ENCODE measurements at places on chromosomes 1 and 21. TPM values are rescaled to one million over a fixed set of nuclear protein-coding genes. Genes with fewer than 3 reads are reported as not detected.

SLC25A34 gene
- total RNA-seq = 1.6 TPM

DNA sequence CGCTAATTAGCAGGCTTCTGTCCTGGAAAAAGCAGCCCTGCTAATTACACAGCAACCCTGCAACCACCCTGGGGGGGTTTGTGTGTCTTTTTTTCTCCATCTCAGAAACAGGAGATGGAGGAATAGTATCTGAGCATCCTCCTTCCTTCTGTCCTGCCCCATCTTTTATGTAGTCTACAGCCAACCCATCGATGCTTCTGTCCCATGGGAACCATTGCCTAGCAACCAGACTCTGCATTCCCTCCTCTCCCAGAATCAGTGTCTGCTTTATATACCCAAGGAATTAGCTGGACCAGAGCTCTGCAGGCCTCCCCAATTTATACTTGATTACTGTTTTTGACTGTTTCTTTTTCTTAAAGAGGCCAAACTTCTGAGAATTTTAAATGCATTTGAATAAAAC, 35.1 kb downstream of the LRRC38 start:
- no peak overlapping the region for H3K4me3 ChIP-seq
- no peaks in the 10 kb centered on the region for H3K36me3 ChIP-seq
- DNase-seq = no peak
- no peaks in the 10 kb centered on the region for H3K27me3 ChIP-seq

GRCh38 chr1:37037690-37038089, 3.4 kb upstream of the GRIK3 start:
- no peak overlapping the region for H3K4me3 ChIP-seq
- DNase-seq = no peak
- H3K27me3 ChIP-seq = no peaks in the 10 kb centered on the region

GRCh38 chr1:242634732-242635131, 110.2 kb upstream of the PLD5 start:
- no peaks in the 10 kb centered on the region for H3K4me1 ChIP-seq
- no peak overlapping the region for H3K4me3 ChIP-seq
- H3K27ac ChIP-seq = no peak overlapping the region
- no peaks in the 10 kb centered on the region for H3K36me3 ChIP-seq

- no peak overlapping the region for H3K27ac ChIP-seq
- H3K4me3 ChIP-seq = no peak overlapping the region
- peaks cover 10% of the 10 kb centered on the region for H3K4me1 ChIP-seq
- no peak for DNase-seq
- no peaks in the 10 kb centered on the region for H3K27me3 ChIP-seq
These were observed 94.3 kb downstream of the GLUL start for GRCh38 chr1:182297335-182297734.

CD34 gene
- 15.4 TPM for total RNA-seq

DNA sequence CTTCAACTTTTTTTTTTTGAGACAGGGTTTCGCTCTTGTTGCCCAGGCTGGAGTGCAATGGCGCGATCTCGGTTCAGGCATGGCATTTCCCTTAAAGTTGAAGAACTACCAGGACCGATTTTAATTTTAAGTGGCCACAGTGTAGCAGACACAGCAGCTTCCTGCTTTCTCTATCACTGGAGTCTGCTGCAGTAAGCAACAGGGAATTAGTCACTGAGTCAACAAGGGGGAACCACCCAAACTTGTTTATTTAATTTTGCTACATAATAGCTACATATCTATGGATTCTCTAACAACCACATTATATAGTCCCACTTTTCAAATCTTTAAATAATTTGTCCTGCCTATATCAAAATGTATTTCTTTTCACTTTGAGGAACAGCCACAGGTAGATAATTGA, 12.5 kb upstream of the TNNI3K start:
- no peak overlapping the region for H3K4me3 ChIP-seq
- H3K27ac ChIP-seq = no peak overlapping the region
- no peaks in the 10 kb centered on the region for H3K27me3 ChIP-seq
- no peaks in the 10 kb centered on the region for H3K36me3 ChIP-seq

SYCP1 gene
- not detected for total RNA-seq

Measured in ovary (tissue), 10 donors.